ENCODE measurements at places on chromosomes 11 and 22. TPM values are rescaled to one million over a fixed set of nuclear protein-coding genes. Genes with fewer than 3 reads are reported as not detected.

CNGA4 gene
- 0.41 TPM for total RNA-seq

ADM2 gene
- not detected for total RNA-seq

OR51B5 gene
- 0.82 TPM for total RNA-seq

ABTB2 gene
- total RNA-seq = 2.4 TPM

CHRNA10 gene
- 0.41 TPM for total RNA-seq

C11orf52 gene
- not detected for total RNA-seq

OR51E2 gene
- under 0.01 TPM for total RNA-seq

TMEM218 gene
- 18.8 TPM for total RNA-seq

OR4C15 gene
- not detected for total RNA-seq

OR2D2 gene
- total RNA-seq = 0.41 TPM

RFPL2 gene
- total RNA-seq = 1.2 TPM

FGF19 gene
- total RNA-seq = not detected

OR10G4 gene
- not detected for total RNA-seq

PGA3 gene
- not detected for total RNA-seq

ASCC2 gene
- total RNA-seq = 15.1 TPM

ZMAT5 gene
- total RNA-seq = 13.9 TPM

TYMP gene
- 1.6 TPM for total RNA-seq

NCF4 gene
- total RNA-seq = 2.0 TPM

HPX gene
- total RNA-seq = 0.82 TPM

PHETA2 gene
- 4.5 TPM for total RNA-seq

APOL6 gene
- total RNA-seq = 0.82 TPM

RCOR2 gene
- total RNA-seq = 14.3 TPM

CALCB gene
- under 0.01 TPM for total RNA-seq

TBX10 gene
- not detected for total RNA-seq

GLYAT gene
- not detected for total RNA-seq

BIK gene
- not detected for total RNA-seq

KCNJ5 gene
- 0.82 TPM for total RNA-seq

FAM181B gene
- total RNA-seq = 13.0 TPM

EIF4G2 gene
- 941 TPM for total RNA-seq

RAB36 gene
- total RNA-seq = 2.9 TPM

YAP1 gene
- total RNA-seq = 11.0 TPM

CD6 gene
- 0.82 TPM for total RNA-seq

KRTAP5-1 gene
- not detected for total RNA-seq

OR10A2 gene
- total RNA-seq = not detected

C11orf91 gene
- not detected for total RNA-seq

GRAP2 gene
- 5.3 TPM for total RNA-seq

UPK3A gene
- not detected for total RNA-seq

PHOX2A gene
- total RNA-seq = not detected

OR2AT4 gene
- not detected for total RNA-seq

SULT4A1 gene
- 47.7 TPM for total RNA-seq

C11orf16 gene
- not detected for total RNA-seq

All from frontal cortex (tissue), 4 donors.